CD4-positive, alpha-beta T cell (primary cell): ENCODE measurements at places on chromosomes 6 and 20.

DNA sequence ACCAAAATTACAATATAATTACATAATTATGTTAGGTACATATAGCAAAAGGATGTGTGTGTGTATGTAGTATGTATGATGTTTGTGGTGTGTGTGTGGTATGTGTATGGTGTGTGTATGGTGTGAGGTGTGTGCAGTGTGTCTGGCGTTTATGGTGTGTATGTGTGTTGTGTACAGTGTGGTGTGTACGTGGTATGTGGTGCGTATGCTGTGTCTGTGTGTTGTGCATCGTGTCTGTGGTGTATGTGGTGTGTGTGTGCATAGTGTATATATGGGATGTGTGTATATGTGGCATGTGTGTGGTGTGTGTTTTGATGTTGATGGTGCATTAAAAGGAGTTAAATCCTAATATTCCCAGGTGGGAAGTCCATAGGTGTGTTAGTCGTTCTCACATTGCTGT lies 62.8 kb downstream of the PLG start:
- no peak for DNase-seq

DNA sequence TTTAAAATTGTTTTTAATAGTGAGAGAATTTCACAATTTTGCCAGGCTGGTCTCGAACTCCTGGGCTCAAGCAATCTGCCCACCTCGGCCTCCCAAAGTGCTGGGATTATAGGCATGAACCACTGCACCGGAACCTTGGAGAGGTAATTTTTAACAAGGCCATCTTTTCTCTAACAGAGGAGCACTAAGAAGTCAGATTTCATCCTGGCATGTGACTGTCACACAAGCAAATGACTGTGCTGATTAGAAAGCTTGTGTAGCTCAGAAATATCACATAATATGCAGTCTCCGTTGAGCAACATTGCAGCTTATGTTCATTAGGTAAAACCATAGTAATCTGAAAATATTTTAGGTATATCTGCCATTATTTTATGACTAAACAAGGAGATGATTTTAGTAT lies 156.0 kb downstream of the CCDC170 start:
- no peak for DNase-seq

GRCh38 chr6:151010071-151010470 lies 144.6 kb downstream of the MTHFD1L start:
- no peak for DNase-seq

DNA sequence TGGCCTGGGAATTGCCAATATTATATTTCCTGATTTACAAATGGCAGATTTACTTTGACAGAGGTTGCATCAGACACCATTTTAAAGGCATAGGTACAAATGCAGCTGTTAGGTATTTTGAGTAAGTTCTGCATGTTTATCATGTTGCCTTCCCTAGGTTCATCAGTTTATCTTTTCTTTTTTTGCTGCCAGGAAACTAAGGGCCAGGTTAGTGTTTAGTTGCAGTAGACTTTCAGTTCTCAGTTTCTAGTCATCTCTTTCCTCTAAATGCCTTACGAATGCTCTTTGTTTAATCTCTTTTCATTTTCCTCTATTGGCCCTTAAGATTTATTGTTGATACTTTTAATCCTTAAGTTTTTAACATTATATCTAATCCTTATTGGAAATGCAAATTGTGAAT lies 129.9 kb downstream of the SMAP1 start:
- no peak for DNase-seq

- peak; percentile 42 for DNase-seq
Measured at GRCh38 chr20:61896058-61896961, 169.4 kb downstream of the TAF4 start.

GRCh38 chr6:167721291-167721690 lies 105.4 kb upstream of the AFDN start:
- no peak for DNase-seq

DNA sequence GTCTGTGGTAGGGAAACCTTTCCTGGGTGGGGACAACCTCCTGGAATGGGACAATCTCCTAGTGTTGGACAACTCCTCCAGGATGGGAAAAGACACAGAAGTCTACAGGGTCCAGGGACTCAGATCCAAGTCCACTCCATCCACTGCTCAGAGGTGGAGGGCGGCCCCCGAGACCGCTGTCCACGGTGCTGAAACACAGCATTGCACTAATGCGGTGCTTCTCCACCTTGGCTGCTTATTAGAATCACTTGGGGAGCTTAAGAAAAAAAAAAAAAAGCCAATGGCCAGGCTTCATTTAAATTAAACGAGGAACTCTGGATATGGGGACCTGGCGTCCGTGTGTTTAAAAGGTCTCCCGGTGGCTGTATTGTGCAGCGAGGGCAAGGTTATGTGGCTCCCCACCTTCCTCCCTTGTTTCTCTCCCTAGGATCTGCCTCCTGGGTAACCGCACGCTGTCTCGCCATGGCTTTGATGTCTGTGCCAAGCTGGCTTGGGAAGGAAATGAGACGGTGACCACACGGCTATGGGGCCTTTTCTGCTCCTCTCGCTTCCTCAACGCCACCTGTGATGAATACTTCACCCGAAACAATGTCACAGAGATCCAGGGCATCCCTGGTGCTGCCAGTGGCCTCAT lies 12.0 kb downstream of the SLC12A5 start:
- DNase-seq, result peak; percentile 37

DNA sequence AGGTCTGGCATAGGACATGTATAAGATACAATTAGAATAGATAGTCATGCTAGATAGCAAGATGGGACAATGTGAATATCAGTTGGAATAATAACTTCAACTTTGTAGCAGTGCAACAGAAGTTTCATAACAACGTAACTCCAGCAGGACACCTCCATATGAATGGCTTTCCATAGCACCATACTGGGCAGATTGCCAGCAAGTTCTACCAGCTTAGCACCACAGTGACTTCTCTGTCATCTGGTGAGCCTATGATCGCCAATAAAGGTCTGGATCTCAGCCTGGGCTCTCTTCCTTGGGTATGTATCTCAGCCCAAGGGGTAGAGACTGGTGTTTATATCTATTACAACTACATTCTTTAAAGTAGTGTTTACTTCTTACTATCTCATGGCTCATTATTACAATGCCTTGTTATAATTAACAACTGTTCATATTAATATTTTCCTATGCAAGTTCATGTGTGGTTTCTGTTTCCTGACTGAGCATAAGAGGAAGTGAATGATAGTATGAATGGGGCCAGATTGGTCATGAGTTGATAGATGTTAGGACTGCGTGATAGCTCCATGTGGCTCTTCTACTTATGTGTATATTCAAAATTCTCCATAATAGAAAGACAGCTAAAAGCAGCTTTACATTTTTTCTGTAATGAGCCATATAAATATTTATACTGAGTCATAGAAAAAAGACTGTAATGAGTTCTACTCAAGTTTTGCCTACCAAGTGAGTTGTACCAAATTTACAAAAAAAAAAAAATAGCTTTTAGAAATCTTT lies 22.9 kb downstream of the HTR1B start:
- no peak for DNase-seq

GRCh38 chr6:158018851-158019361 lies 37.2 kb downstream of the SYNJ2 start:
- DNase-seq, result no peak

DNA sequence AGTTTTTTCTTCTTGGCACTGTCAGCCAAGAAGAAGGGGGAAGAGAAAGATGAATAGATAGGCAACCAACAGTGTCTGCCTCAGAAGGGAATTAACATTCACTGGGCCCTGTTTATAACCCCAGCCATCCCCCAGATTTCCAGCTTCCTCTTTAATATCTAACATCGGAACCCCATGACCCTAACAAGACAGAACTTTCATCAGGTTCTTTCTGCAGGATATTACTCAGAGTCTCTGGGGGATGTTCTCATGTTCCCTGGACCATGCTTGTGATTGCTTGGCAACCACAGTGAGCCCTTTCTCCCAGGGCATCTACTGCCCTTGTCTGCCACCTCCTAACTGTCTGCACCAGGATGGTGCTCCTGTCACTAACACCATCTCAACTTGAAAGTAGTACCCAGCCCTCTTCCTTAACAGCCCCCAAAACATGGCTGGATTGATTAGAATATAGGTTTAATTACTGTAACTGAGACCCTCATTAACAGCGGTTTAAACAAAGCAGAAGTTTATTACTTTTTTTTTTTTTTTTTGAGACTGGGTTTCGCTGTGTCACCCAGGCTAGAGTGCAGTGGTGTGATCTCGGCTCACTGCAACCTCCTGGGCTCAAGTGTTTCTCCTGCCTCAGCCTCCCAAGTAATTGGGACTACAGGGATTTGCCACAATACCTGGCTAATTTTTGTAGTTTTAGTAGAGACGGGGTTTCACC lies 12.0 kb upstream of the PTPN1 start:
- DNase-seq, result no peak

- peak; percentile 36 for DNase-seq
Measured at GRCh38 chr6:16168858-16169257, 40.0 kb downstream of the MYLIP start.

DNA sequence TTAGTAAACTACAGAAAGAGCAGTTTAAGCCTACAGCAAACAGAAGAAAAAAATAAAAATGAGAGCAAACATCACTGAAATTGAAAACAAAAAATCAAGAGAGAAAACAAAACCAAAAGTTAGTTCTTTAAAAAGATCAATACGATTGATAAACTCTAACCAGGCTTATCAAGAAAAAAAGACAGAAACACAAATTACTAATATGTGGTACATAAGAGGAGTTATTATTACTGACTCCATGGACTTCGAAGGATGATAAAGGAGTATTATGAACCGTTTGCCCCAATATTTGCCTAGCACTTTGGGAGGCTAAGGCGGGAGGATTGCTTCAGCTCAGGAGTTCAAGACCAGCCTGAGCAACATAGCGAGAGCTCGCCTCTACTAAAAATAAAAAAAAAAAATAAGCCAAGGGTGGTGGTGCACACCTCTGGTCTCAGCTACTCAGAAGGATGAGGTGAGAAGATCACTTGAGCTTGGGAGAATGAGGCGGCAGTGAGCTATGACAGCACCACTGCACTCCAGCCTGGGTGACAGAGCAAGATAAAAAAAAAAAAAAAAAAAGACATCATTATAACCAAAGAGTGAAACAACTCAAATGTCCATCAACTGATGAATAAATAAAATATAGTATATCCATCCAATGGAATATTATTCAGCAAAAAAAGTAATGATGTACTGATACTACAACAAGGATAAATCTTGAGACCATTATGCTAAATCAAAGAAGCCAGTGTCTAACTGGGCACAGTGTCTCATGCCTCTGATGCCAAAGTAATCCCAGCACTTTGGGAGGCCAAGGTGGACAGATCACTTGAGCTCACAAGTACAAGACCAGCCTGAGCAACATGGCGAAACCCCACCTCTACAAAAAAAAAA lies 12.9 kb downstream of the TRPC4AP start:
- no peak for DNase-seq

- DNase-seq, result no peak
Measured at GRCh38 chr6:3426091-3426926, 30.5 kb downstream of the SLC22A23 start.

- no peak for DNase-seq
Measured at GRCh38 chr6:100463630-100464161, 1.0 kb downstream of the SIM1 start.

DNA sequence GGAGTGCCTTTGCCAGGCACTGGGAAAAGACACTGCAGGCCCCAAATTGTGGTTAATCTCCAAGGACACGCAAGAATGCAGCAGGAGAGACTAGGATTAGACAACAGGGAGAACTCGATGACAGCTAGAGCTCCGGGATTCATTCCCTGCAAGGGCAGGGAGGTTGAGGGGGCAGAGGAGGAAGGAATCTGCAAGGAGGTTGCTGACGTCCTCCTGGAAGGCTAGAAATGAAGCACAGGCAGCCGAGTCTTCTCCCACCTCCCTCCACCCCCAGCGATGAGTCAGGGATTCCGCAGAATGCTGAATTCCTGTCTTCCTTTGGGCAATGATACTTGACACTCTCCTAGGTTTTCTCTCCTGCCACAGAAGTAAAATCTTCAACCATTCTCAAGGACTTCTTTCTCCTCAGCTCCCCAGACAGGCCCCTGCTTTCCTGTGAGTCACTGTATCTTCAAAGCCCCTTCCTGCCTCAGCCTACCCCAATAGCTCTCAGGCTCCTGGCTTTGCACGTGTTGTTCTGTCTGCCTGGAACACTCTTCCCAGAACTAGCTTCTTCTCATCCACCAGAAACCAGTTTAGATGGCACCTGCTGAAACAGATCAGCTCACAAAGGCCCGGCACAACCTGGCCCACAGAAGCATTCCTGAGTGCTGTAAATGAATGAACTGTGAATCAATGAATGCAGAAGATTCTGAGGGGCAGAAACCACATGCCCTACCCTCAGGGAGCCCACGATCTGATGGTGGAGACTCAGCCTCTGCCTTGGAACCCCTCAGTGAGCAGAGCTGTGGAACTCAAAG lies 85.6 kb downstream of the MRPL14 start:
- no peak for DNase-seq
